ENCODE measurements at places on chromosomes 4 and X. TPM values are rescaled to one million over a fixed set of nuclear protein-coding genes. Genes with fewer than 3 reads are reported as not detected.

DNA sequence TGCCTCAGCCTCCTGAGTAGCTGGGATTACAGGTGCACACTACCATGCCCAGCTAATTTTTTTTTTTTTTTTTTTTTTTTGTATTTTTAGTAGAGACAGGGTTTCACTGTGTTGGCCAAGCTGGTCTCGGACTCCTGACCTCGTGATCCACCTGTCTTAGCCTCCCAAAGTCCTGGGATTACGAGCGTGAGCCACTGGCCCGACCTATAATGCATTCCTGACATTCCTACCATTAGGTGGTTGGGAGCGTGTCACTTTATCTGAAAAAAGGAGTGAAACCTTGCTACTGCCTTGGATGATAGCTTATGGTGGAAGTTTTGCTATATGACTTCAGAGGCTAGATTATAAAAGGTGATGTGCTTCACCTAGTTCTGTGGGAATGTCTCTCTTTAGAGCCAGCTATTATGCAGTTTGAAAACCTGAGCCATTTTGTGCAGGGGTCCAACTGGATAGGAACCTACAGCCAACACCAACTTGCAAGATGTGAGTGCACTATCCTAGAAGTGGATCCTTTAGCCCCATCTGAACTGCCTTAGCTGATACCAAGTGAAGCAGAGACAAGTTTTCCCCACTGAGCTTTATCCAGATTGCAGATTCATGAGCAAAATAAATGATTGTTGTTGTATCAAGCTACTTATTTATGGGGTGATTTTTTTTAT lies 29.8 kb upstream of the EMCN start:
- no peak for DNase-seq

GRCh38 chr4:165711912-165712311 lies 161.1 kb upstream of the TLL1 start:
- no peak for DNase-seq

GRCh38 chr4:41256740-41257256 lies at the start of gene UCHL1:
UCHL1 (plus strand) TSS chr4:41256928; CDS start chr4:41256977, 49 bp downstream.
- no peak for DNase-seq

- no peak for DNase-seq
These were observed 1258.0 kb upstream of the IGFBP7 start for GRCh38 chr4:58368221-58368620.

GRCh38 chr4:24260133-24260715 lies 324.1 kb downstream of the DHX15 start:
- no peak for DNase-seq

- no peak for DNase-seq
These were observed 1364.9 kb upstream of the IGFBP7 start for GRCh38 chr4:58475097-58475496.

- DNase-seq = no peak
These were observed 68.6 kb downstream of the NAT8L start for GRCh38 chr4:2127609-2128332.

DNA sequence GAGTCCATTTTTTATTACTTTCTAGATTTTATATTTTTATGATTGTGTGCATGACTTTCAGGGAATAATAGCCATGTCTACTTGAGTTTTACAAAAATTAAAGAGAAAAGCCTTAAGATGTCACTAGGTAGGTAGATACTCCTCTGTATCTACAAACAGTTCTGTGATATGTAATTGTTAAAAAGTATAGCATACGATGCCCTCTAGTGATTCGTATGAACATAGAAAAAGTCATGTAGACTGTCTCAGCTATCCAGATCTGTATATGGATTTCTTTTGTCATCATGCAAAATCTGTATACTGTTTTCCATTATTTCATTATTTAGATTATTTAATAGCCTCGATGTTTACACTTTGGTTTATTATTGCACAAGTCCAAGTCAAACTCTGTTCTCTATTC lies 856.6 kb downstream of the CENPC start:
- DNase-seq = no peak

DNA sequence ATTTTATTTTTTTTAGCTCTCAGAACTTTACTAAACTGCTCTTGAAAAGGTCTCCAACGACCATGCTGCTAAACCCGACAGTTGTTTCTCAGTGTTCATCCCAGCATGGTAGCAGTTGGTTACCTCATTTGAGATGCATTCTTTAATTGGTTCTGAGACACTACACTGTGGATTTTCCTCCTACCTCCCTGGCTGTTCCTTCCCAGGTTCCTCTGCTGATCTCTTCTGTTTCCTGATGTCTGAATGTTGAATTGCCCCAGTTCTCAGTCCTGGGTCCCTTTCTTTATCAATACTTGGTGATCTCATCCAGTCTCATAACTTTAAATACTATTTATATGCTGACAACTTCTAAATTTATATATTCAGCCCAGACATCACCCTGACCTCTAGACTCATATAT lies 19.1 kb upstream of the TMEM165 start:
- no peak for DNase-seq

DNA sequence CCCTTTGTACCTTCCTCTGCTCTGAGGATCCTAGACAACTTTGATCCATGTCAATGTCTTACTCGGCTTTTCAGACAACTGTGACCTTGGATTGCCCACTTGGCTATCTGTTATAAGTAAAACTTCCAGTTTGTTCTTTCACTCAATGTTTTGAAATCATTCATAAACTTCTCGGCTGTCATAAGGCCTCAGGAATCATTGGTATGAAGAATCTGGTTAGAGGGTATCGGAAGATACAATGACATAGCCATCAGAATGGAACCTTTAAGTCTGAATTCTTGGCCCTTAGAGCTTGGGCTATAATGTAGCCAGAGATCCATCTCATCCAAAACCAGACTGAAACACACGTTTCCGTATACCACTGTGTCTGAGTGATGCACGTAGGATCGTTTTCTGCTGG lies 59.0 kb upstream of the WDR1 start:
- no peak for DNase-seq

GRCh38 chrX:7993873-7994272 lies 66.7 kb upstream of the PNPLA4 start:
- DNase-seq = no peak

GRCh38 chrX:154819771-154820341 lies 14.6 kb upstream of the MPP1 start:
- DNase-seq = no peak

DNA sequence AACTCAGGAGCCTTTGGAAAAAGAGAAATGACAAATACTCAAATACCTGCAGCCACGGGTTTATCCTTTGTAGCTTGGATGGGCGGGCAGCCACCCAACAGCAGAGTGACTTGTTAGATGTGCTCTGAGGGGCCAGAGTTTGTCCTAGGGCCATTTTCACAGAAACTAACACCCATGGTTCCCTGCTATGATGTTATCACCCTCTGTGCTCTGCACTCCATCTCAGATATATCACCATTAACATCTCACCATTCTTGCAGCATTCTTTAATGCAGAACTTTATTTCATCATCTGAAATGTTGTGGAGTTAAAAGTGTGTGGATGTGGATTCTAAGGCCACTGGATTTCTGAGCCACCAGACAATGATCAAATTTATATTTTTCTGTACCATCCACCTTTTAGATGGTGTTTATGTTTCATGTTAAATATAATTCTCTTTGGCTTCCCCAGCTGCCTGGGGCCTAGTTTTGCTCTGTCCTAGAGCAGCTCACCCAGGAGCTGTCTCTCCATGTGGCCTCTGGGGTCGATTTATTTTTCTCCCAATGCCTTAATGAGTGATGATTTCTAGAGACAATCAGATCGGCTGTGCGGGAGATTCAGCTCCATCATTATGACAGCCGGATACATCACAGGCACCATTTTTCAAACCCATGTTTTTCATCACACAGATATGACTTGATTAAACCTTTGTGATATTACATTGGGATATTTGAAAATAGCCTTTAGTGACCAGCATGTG lies 380.8 kb downstream of the BCOR start:
- DNase-seq = no peak

DNA sequence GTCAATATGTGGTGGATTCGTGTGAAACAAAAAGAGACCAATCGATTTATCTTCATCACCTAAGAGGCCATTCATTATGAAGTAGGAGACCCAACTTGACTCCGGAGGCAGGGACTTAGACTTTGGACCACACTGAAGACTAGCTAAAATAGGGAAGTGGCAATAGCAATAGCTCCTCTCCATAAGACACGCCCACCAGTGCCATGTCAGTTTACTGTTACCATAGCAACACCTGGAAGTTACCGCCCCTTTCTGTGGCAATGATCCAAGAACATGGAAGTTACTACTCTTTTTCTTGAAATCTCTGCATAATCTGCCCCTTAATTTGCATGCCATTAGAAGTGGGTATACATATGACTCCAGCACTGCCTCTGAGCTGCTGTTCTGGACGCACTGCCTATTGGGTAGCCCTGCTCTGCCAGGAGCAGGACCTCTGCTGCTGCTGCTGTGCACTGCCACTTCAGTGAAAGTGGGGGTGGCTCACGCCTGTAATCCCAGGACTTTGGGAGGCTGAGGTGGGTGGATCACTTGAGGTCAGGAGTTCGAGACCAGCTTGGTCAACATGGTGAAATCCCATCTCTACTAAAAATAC lies 163.2 kb downstream of the PRKX start:
- DNase-seq = no peak

- no peak for DNase-seq
These were observed 114.7 kb downstream of the TRAPPC11 start for GRCh38 chr4:183773790-183774189.

- DNase-seq = no peak
These were observed 1417.9 kb downstream of the ADGRL3 start for GRCh38 chr4:62618042-62618441.

DNA sequence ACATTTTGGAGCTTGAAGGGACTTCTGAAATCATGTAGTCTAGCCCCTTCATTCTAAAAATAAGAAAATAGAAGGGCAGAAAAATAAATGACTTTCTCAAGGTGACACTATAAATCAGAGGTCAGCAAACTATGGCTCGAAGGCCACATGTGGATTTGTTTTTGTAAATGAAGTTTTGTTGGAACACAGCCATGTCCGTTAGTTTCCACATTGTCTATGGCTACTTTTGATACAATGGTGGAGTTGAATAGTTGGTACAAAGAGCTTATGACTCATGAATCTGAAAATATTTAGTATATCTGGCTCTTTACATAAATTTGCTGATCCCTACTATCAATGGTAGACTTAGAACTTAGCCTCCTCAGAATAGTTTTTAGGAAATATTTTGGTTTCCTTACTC lies 302.4 kb upstream of the PRPS2 start:
- no peak for DNase-seq

DNA sequence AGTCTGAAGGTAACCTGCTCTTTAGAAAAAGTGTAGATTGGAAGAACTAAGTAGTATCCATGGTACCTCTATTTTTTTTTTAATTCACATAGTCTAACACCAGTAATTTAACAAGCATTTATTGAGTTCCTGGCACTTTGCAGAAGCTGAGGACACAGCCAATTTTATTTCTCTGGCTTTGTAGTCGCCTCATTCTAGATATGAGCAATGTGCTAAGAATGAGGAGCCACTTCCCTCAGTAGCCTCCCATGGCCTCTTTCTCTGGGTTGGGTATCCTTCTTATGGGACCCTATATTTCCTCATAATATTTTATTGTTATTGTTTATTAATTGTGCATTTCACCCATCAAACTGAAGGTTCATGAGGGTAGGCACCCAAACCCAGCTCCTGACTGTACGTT lies 67.6 kb downstream of the ENPEP start:
- DNase-seq = no peak

DNA sequence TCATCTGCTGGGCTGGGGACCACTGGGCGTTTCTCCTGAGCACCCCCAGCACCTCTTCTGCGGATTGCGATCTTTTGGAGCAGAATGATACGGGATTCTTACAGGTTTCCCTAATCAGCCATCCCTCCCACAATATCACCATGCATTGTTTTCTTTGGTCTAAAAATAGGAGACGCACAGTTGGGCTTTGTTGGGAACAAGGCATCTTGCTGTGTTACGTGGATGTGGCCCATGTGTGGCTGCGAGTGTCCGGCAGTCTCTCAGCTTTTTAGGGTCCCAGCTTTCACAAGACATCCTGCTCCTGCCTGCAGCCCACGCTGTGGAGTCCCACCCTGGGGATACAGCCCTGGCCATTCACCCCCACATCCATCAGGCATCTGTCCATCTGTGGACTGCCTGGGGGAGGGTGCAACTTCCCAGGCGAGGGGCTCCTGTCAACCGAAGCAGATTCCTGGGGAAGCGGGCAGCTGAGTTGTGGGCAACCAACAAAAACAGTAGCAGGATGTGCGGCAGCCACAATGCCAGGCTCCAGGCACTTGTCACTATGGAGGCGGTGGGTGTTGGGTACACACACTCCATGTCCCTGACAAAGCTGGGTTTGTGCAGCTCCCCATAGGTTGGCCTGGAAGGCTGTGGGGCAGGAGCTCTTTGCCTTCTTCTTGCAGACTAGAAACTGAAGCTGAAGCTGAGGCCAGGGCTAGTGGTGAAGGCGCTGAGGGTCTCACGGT lies 185.5 kb upstream of the PSAPL1 start:
- DNase-seq = no peak

DNA sequence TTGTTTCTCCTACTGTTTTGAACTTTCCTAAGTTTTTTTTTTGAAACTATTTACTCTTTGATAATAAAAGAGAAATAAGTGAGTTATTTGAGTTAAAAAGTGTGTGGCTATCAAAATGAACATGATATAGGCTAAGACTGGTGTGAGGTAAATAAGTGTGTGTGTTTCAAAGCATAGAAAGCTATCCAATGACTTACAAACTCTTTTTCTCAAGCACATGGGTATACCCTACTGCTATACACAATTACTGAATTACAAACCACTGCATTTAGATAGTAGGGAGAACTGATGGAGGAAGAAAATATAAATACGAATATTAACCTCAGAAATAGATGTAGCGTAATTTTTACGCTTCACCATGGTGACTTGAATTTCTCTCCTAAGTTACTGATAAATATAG lies 305.8 kb upstream of the ANXA10 start:
- no peak for DNase-seq

DNA sequence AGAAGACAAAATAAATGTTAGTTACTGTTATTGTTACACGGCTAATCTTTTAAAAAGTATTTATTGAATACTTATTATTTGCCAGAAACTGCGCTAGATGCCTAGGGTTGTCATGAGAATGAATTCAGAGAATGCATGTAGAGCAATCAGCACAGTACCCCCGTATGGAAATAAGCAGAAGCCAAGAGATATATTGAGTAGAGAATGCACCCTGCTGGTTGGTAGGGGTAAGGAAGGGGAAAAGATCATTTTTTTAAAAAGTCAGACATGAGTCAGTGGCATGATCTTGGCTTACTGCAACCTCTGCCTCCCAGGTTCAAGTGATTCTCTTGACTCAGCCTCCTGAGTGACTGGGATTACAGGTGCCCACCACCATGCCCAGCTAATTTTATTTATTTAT lies 13.1 kb upstream of the DRP2 start:
- DNase-seq = no peak

DNA sequence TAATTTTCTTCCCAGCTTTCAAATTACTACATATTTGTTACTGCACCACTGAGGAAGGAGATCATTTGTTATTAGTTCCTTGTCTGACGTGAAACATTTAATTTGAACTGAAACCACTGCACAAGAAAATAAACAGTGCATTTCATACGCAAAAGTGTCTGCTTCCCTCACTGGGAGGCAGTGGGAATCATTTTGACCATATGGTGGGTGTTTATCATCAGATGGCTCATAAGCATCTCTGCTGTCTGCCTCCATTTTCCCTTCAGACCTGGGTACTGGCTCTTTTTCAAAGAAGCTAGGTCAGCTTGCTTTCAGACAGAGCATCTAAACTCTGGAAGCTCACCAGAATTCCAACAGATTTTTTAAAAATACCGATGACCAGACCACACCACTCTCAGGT lies 135.2 kb downstream of the PCDH19 start:
- no peak for DNase-seq

PPEF1 gene
- not detected for total RNA-seq

NUDT11 gene
- total RNA-seq = 1.8 TPM

GABRE gene
- total RNA-seq = 286 TPM

GYG2 gene
- 1.5 TPM for total RNA-seq

NWD2 gene
- not detected for total RNA-seq

ERAS gene
- not detected for total RNA-seq

PARM1 gene
- 263 TPM for total RNA-seq

CXCL10 gene
- 1.3 TPM for total RNA-seq

GSTCD gene
- total RNA-seq = 6.9 TPM
